DMS 273 treated with DMSO at 0.1 percent for 48 hours (cell line): ENCODE measurements at places on chromosomes 12 and 14.

DNA sequence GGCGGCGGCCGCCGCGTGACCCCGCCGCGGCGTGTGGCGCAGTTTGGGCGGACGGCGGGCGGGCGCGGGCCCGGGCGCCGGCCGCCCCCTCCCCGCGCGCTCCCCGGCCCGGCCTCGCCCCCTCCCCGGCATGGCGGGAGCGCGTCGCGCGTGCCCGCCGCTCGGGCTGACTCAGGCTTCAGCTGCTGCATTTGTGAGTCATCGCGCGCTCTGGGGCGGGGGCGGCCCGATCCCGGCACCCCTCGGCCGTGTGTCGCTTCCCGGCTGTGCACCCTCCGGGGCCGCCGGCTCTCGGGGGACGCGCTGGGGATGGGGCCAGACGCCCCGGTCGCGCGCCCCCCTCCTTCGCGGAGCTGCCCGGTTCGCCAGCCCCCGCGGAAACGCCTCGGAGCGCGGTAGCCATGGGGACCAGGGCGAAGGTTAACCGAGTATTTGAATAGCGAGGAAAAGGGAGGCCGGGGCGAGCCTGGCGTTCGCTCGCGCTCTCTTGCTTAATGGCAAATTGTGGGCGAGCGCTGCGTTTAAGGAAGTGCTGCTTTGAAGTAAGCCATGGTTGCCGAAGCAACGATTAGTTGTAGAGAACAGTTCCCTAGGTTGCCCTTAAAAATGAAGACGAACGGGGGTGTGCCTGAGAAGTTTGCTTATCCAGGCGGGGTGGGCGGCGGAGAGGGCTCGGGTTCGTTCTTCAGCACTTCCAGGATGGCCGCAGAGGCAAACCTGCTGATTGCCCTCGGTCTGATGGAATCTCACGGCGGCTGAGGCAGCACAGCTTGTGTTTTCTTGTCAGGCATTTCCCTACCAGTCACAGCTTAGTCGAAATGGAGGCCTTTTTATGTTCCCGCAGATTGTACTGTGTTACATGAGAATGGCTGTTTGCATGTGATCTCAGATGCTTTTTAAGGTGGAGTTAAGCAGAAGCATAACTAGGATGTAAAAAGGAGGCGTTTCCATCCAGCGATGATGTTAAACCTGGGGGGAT, 896 bp downstream of the EIF5 start:
- no peak for DNase-seq

DNA sequence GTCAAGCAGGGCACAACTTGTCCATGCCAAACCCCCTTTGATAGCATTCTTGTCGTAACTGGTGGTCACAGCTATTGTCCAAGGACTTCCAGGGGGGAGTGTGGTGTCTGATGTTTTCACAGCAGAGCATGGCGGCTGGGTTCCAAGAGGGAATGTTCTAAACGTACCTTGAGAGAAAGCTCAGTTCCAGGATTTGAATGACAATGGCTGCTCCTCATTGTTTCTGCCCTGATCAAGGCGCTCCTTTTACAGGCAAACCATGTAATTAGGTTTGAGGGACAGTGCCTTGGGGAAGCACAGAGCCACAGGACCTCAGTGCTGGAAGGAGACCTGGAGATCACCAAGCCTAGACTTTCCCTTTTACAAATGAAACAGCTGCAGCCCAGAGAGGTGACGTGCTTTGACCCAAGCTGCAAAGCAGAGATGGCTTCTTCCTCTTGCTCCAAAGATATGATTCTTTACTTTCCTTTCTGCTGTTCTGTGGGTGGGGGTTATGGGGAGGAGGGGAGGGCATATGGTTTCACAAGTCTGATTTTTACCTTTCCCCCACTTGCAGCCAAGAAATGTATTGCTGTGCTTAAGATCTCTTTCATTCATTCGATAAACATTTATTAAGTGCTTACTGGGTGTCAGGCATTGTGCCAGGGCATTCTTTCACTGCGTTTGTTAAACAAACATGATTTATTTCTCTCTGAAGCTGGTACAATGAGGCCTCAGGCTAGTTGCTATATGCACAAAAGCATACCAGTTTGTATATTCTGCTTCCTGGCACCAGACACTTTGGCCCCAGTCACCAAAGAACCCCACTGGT, 172.8 kb downstream of the KTN1 start:
- DNase-seq: no peak

- DNase-seq: no peak
Observed at GRCh38 chr12:80364056-80364455, 80.0 kb upstream of the PTPRQ start.

GRCh38 chr12:124457287-124458219, 109.9 kb downstream of the NCOR2 start:
- DNase-seq: no peak

- no peak for DNase-seq
Observed at GRCh38 chr12:110758922-110759321, 16.2 kb upstream of the PPP1CC start.

- no peak for DNase-seq
Observed at GRCh38 chr14:33834466-33835260, 116.2 kb downstream of the EGLN3 start.
